Bone marrow (tissue), 2 donors: ENCODE measurements at places on chromosomes 2 and 18.

DNA sequence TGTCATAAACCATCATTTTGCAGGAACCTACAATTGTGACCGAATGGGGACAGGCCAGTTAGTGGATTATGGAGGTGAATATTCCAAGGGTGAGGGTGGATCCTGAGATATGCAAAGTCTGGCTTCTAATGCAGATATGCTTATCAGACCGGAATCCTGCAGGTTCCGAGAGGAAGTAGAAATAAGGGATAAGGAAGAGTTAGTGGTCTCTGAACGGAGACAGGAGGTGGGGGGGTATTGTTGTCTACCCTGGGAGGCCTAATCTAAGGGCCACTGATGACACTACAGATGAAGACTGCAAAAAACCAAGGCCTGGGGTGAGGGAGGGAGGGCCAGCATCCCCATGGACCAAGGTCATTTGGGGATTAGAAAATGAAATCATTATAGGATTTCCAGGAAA lies 67.7 kb upstream of the GATA6 start:
- no peak for DNase-seq

DNA sequence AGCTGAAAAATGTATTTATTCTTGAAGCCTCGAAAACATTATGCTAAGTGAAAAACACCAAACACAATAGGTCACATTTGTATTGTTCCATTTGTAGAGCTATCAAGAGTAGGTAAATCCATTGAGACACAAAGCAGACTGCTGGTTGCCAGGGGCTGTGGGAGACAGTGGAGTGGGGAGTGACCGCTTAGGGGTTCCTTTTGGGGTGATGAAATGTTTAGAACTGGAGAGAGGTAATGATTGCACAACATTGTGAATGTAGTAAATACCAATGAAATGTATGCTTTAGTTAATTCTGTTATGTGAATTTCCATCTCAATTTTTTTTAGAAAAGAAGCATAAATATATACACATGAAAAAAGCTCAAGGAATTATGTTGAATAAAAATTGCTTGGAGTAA lies 15.8 kb downstream of the KCTD18 start:
- no peak for DNase-seq

GRCh38 chr2:66228128-66228547 lies 206.8 kb upstream of the MEIS1 start:
- no peak for DNase-seq

DNA sequence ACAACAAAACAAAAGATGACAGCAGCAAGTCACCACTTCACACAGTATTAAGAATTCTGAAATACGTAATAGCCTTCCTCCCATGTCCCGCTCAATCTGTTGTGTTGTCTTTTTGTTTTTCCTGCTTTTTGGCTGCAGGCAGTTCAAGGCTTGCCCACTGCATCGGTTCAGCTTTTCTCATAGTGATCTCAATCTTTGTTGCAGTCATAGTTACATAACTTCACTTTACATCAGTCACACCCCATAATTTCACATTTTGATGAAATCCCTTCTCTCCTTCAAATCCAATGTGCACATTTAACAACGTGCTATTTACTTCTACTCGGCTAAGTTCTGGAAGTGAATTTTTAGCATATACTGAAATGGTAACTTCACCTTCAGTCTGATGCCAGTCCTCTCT lies 33.8 kb upstream of the HAAO start:
- DNase-seq, result no peak

DNA sequence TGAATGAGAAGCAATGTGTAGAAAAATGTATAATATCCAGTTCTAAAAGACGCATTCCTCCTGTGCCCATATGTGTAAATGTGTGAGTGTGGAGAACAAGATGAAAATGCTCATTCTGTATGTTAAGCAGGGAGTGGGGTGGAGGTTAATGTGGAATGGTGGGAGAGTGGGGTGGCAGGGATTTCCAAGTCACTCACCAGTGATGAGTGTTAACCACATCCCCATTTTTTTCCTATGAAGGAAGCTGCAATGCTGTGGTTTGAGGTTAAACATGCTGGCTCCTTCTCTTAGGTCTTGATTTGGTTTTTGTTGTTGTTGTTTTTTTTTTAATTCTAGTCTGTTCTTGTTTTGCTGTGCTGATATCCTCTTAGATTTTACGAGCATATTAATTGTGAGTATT lies 169.4 kb downstream of the NEDD4L start:
- DNase-seq, result no peak
